ENCODE measurements at places on chromosomes 1 and 21. TPM values are rescaled to one million over a fixed set of nuclear protein-coding genes. Genes with fewer than 3 reads are reported as not detected.

EXO1 gene
- total RNA-seq = 1.2 TPM

AQP10 gene
- total RNA-seq = not detected

DNA sequence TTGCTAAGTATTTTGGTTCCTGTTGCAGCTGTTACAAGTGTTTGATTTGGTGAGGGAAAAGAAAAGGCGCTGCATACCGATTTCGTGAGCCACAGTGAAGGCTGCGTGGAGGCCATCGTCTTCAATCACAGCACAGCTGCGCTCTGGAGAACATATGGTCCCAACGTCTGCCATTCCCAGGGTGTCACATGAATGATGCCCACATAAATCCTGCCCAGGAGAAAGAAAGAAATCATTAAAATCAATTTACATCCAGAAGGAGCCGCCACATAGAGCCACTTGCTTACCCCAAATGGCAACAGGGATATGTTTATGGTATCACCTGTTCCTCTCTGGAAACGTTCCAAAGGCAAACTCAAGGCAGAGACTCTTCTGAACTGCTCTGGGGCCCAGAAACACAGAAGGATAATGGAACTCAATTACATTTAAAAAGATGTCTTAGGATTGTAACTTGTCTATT lies 12.2 kb downstream of the ADAMTS5 start:
- DNase-seq = no peak

GRCh38 chr1:46532095-46532494 lies 19.4 kb downstream of the KNCN start:
- DNase-seq = no peak

GRCh38 chr1:214861615-214862014 lies 220.9 kb upstream of the KCNK2 start:
- no peak for DNase-seq

DNA sequence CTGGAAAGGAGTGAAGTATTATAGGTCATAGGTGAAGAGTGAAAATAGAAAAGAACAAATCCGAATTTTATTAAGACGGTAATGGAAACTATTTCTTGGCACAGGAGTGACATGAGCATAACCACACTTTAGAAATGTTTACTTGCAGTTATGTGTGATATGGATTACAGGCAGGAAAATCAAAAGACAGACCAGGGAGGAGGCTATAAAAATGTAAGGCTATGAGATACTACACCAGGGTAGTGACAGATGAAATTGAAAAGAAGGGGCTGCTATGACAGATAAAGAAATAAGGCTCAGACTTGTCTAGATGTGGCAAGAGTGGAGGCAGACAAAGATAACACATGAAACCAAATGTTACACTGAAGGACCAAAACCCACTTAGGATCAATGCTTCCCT lies 31.7 kb downstream of the GPATCH2 start:
- no peak for DNase-seq

SLC5A3 gene
- 28.5 TPM for total RNA-seq

SPRR1A gene
- total RNA-seq = not detected

HCRTR1 gene
- total RNA-seq = 0.18 TPM

SMYD2 gene
- 26.9 TPM for total RNA-seq

DNA sequence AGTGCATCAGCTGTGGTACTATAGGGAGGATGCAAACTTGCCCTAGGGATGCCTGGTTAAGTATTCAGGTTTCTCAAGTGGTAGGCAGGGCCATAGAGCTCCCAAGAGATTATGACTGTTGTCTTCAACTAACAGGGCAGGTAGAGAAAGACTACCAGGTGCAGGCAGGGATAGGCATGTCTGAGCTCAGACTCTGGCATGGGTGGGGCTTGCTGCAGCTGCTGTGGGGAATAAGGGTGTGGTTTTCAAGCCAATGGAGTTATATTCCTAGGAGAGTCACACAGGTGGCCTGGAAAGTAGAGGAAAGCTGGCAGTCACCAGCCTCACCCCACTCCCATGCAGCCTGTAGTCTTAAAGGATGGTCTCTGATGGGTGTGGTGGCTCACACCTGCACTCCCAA lies 673.4 kb upstream of the ADGRL4 start:
- no peak for DNase-seq

- peak; percentile 7 for DNase-seq
Measured at GRCh38 chr1:52454127-52454526, 49.7 kb downstream of the PRPF38A start.

- no peak for DNase-seq
Measured at GRCh38 chr1:203596673-203597210, 29.9 kb upstream of the ATP2B4 start.
